Stimulated activated CD4-positive, alpha-beta T cell treated with anti-CD3 and anti-CD28 coated beads, Interleukin-4, amount 100 ng/mL, for 1 hour (primary cell): ENCODE measurements at places on chromosomes 5 and 9.

DNA sequence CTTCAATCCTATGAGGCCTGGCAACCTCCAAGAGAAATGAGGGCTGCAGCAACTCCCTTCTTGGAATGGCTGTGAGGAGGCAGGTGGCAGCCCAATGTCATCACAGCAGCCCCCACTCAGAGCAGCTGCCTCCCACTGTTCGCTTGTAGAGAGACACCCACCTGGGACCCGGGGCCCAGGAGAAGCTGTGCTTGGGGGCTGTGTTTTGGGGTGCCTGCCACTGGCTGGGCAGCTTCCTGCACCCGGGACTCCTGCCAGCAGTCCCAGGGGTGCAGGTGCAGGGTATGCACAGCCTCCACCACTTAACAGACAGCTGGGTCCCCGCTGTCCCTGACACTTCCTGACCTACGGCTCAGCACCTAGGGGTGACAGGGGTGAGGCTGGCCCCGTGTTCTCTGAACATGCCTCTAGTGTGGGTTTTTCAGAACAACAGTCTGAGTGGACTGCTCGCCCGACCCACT is 26.2 kb downstream of the NIPAL4 start:
- DNase-seq = no peak

DNA sequence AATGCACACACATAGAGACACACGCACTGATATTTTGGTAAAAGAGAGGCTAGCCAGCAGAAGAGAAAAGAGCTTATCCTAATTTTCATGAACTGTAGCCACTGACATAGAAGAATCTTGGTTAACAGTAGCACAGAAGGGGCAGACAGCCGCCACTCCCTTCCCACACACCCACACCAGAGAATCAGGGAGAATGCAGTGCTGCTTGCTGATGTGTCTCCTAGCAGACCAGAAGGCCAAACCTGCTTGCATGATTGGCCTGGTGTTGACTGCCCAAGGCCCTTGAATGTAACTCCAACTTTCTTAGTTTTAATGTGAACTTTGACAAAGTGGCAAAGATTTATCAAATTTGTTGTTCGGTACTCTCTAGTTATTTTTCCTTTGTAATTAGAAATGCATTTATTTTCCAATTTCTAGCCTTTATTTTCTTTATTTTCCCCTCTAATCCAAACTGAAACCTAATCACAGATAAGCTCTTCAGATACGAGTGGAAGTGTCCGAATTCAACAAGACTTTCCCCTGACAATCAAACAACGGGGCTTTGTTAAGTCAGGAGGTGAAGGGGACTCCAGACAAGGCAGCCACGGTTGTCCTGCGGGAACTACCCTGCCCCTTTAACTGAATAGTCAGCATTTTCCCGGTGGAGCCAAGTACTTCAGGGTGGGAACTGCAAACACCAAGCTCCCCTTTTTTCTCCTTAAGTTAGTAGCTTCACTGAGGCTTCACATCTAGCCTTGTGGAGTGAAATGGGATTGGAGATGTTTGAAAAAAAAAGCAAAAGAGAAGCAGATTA is 81.9 kb upstream of the CTSL start:
- DNase-seq = no peak

DNA sequence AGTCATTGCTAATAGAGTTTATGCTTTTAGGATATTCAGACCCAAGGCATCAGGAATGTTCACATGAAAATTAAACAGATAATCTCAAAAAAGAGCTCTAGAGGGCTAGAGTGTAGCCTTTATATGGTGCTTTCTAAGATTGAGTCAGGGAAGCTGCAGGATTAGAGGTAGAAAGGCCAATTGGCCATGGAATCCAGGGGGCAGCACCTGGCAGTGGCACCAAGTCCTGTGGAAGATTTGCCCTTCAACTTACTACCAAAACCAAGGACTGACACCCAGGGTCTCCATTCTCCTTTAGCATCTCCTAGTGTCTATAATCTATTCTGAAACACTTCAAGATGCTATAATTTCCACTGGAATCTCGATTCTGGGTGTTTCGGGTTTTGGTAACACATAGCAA is 112.4 kb downstream of the ACER2 start:
- DNase-seq = no peak

DNA sequence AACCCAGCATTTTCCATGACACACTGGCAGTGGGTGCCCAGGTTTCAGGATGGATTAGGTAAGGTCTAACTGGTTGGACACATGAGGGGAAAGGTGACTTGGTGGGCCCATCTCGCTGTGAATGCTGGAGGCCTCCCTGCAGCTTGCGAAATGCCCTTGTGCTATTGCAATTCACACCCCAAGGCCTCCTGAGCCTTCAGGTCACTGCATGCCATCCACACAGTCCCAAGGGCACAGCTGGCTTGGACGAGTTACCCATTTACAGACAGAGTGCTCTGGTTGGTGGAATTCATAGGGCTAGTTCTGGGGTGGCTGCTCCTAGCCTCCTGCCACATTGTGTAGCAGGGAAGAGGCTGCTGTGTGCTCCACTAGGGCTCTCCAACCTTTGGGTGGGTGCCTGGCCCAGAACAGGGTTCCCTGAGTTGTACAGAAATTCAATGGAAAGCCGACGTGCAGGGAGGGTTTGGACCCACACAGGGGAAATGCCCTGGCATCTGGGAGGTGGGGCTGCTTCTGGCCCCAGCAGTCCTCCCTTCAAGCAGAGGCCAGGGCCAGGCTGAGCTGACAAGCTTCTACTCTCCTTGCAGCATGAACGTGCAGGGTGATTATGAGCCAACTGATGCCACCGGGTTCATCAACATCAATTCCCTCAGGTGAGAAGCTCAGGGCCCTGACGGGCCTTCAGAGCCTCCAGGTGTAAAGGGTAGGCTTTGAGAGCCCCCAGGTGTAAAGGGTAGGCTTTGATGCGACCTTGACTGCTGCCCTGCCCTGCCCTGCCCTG is 54.3 kb downstream of the ASS1 start:
- DNase-seq = no peak

GRCh38 chr5:143771602-143772001 is 40.4 kb upstream of the HMHB1 start:
- no peak for DNase-seq

DNA sequence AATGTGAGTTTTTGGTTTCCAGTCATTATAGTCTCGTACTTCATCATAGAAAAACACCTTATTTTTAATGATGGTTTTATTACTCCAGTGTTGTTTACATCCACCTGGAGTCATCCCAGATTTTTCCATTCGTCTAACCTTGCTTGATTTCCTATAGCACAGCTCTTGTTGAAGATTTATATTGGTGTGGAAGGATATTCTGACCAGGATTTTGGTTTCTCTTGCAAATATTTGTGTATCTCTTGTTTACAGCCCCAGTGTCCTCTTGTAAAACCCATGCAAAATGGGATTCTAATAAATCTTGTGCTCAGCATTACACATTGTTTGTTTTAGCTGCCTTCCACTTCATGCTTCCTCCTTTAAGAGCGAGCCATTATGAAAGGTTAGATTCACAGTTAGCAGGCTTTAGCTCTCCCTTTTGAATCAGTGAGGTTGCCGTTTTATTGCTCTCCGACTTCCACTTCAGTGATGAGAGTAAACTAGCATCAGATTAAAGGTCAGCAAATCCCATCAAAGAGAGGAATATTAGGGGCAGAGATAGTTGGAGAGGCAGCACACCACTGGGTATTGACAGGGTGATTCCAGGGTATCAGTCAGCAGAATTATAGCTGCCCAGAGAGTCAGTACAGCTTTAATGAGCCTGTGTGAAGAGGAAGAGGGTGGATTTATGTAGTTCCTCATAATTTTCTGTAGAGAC is 157.1 kb downstream of the PBX3 start:
- no peak for DNase-seq

DNA sequence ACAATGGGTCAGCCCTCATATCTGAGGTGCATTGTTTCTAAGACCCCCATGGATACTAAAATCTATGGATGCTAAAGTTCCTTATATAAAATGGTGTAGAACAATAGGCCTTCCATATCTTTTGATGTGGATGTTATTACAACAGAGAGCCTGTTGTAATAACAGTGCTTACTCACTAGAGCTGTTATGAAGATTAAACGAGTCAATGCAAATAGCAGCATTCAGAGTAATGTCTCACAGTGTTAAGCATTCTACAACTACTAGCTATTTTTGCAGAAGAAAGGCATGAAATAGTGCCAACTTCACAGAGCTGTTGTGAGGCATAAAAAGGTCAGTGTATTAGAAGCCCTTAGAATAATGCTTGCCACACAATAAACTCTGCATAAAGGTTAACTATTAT is 13.0 kb downstream of the CHSY3 start:
- DNase-seq = no peak

GRCh38 chr5:37071901-37072581 is 177.1 kb downstream of the CPLANE1 start:
- no peak for DNase-seq

DNA sequence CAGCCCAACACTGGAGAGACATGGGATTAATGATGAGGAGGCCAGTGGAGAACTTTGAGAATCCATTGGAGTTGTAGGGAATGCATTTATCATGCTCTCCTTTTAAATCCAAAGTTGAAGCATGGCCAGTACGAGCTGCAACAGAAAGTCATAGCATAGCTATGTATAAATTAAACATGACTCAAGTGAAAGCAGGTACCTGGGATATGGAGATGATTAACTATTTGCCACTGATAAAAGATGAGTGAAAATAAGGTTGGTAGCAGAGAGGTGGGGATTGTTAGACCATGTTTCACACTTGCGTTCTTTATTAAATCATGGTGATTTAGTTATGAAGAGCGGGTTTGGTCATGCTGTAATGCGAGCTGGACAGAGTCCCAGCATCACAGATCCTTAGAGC is 189.6 kb downstream of the ARHGEF28 start:
- DNase-seq = no peak

GRCh38 chr9:108803428-108804065 is 52.2 kb downstream of the ACTL7B start:
- no peak for DNase-seq
